ENCODE measurements at places on chromosomes 4 and X.
A peak's percentile ranks its signal among the peaks of the same experiment; 100 is the strongest.

DNA sequence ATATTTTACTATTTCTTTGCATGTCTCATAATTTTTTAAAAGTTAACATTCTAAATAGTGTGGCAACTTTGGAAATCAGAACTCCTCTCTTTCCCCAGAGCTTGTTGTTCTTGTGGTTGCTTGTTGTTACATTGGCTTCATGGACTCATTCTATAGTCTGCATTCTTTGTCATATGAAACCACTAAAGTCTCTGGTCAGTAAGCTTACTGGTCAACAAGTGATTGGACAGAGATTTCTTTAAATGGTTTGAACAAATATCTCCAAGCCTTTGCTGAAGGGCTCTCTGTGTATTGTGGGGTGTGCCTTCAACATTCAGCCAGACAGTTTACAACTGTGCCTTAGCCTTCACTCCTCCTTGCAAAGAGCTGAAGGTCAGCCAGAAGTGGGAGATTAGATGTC is 147.2 kb downstream of the OPHN1 start:
- no peak for DNase-seq

DNA sequence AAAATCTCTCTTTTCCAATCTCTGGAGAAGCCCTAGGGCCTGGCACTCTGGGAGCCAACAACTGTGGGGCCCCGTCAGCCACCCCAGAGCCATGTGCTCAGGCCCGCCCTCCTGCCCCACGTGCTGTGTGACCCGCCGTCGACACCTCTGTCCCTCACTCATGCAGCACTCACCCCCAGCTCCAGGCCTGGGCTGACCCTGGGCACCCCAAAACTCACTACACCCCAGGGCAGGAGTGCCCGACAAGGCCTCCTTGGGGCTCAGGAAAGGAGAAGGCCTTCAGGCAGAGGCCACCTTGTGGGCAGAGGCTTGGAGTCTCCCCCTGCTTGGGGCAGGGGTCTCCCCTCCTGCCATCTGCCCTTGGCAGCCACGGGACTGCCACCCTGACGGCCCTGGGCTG is 5.7 kb downstream of the MYL5 start:
- no peak for DNase-seq

DNA sequence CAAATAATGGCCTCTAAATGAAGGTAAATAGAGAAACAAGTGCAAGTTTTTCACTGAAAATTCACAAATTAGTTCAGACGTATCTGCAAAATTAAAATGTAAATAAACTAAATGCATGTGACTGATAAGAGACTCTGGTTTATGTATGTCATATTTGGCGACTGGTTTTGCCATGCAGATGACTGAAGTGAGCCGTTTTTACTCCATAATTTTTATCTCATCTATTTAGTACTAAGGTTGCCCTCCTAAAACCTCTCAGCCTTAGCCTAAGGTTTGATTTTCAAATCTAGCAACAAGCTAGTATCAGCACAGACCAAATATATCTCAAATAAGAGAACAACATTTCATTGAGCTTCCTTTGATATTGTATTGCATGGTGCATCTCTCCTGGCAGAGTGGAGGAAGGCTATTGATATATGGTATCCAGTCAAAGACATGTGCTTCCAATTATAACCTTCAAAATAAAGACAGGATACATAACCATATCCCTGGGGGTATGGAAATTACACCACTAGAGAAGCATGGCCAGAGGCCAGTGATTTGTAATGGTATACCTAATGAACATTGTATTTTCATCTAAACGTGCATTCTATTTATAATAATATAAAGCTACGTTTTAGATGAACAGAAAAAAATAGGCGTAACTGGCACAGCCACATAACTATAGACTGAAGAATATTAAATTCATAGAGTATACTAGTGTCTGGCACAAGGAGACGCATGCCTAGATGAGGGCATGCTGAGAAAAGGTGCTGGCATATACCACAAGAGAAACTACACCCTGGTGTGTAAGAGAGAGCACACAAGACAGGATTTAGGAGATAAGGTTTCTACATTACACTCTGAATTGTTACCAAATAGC is 392.6 kb upstream of the INTU start:
- no peak for DNase-seq

GRCh38 chr4:87677731-87678130 is 27.7 kb downstream of the DMP1 start:
- DNase-seq, result no peak

DNA sequence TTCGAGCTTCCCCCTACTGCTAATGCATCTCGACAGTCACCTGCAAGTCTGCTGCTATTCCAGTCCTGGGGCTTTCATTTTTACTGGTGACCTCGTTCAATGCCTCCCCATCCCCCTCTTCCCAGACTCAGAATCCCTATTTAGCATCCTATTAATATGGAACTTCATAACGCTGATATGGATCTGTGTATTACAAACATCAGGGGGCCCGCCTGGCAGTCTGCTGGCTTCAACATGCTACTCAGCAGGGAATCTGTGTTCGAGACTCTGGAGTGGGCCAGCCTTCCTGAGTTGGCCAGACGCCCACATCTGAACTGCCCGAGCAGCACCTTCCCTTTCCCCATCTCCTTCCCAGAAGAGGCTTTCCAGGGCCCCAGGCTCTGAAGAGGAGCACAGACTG is 173.9 kb upstream of the PPARGC1A start:
- peak; percentile 32 for DNase-seq

DNA sequence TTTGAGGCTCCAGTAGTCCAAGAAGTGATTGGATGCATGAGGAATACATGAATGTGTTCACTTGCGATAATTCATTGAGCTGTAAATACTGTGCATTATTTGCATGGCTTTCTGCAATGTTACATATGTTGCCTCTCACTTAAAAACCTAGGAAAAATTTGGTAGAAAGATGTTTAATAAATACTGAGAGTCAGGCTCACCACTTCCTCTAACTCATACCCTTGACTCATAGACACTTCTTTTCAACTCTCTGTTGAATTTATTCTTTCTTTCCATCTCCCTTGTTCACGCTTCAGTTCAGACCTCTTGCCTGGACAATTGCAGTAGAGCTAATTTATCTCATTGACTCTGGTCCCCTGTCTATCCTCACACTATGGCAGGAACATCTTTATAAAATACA is 35.8 kb upstream of the LEF1 start:
- DNase-seq, result no peak

- no peak for DNase-seq
Measured at GRCh38 chr4:87077914-87078585, 142.4 kb downstream of the KLHL8 start.

DNA sequence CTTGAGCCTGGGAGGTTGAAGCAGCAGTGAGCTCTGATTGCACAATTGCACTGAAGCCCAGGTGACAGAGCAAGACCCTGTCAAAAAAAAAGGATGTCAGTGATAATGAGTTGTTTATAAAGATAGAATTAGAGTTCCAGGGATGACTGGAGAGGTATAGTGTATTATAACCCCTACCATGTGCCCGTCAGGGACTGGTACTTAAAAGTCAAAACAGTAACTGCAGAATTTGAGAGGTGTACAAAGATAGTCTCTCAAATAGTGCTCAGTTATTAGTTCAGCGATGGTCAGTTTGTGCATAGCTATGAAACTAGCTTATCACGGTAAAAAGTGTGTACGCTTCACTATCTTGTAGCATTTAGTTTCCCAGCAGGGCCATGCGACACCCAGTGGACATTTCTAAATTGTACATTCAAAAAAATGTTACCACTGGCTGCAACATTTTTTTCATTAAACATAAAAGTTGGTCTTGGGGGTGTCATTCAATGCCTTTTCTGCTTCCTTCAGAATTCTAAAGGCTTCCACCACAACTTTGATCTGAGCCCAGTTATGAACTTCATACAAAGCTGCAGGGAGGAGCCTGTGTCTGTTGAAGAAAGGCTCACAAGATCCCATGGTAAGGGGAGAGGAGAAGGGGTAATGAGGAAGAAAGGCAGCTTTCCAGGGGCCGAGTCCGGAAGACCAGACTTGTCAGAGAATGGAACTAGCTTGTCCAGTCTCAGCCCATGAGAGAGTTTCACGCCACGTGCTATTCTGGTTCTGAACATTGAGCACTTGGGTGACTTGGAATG is 9.2 kb upstream of the GYG2 start:
- no peak for DNase-seq

- DNase-seq, result no peak
Measured at GRCh38 chrX:10944136-10944885, 166.8 kb upstream of the HCCS start.

- DNase-seq, result no peak
Measured at GRCh38 chr4:185966997-185967775, 101.8 kb upstream of the TLR3 start.

DNA sequence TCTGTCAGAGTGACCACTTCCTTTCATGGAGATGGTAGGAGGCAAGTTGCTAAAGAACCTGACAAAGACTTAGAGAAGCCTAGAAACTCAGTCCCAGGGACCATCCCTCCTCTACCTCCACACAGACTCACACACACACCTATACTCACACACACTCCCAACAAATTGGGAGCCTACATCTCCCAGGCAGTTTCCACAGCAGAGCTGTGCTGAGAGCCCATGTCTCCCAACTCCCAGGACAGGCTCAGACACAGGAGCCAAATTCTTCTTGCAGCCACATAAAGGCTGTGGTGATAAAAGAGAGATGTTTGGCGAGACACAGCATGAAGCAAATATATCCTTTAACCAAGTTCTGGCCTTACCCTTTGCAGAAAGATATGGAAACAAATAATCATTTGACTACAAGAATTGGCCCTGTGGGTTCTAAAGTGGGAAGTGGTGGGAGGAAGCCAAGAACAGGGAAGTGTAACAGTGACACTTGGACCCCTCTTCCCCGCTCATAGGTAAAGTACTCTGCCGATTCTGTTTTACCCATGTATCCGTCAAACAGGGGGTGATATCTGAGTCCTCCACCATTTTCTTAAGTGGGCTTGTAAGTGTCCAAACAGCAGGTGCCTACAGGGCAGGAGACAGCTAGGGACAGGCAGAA is 11.0 kb upstream of the IDS start:
- DNase-seq, result no peak

DNA sequence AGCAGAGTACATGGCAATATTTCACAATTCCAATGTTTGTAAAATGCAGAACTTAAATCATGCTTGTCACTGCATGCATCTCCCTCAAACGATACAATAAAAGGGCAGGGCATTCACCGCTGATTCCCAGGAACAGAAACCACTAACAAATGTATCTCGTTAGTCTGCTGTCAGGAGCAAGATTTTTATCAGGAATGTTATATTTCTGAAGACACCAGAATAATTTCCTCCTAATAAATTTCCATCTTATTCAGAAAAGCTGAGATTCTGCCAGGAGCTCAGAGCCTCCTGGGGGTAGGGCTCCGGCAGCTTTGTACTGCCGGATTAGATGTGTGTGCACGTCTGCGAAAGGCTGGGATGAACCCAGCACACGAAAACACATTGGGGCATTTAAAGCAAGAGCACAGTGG is 54.0 kb upstream of the LDB2 start:
- DNase-seq, result no peak

DNA sequence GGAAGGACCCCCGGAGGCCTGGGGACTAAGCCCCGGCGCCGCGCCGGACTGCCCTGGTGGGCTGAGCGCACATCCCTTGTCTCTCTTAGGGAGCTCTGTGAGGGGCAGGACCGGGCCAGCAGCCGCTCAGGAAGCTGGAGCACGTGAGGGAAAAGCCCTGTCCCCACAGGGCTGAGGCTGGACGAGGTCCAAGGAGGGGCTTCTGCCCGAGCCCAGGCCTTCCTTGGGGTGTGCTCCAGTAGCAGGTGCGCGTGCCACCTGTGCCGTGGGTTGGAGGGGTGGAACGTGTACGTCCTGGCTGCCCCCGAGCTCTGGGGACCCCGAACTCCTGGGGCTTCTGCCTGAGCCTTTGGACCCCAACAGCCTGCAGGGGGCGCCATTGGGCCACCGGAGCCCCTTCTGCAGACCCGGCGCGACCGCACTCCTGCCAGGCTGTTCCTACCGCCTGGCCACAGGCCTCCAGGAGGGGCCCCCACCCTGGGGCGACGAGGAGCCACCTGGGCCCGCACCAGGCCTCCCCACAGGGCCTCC is 27.2 kb downstream of the TACC3 start:
- peak; percentile 61 for DNase-seq

DNA sequence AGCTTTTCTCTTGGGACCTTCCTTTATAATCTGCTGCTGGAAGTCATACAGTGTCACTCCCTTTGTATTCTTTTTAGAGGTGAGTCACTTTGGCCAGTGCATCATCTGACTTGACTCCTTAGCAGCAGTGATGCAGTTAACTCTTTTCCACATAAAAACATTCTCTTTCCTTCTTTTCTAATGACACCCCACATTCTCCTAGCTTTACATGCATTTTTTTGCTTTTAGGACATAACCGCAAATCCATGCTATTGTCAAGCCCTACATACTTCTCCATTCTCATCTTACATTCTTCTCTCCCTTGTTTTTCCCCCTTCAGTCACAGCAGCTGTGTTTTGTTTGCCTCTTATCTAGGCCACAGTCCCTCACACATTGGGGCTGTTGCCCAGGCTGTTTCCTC is 55.1 kb downstream of the ZNF330 start:
- DNase-seq, result no peak

DNA sequence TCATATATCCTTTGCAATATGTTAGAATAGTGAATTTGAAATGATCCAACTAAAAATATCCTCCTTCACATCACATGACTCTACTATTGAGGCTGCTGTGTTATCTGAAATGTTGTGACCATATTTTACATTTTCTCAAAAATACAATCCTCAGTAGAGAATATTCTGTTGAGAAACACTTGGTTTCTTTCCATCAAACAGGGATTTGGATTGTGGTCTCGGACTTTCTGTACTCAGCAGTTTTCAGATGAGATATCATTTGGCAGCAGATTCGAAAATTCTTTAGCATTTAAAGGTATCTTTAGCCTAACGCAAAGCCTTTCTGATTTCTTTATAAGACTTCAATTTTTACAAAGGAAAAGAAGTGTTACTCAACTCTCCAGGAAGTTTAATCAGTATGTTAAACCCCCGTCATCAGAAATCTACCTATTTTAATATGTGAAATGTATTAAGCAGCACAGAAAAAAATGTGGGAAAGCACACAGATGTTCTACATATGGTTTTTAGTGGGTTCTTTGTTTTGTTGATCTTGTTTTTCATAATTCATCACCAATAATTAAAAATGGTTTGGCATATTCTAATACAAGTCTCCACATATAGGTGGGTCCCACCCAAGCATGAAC is 55.4 kb upstream of the ANXA3 start:
- no peak for DNase-seq

DNA sequence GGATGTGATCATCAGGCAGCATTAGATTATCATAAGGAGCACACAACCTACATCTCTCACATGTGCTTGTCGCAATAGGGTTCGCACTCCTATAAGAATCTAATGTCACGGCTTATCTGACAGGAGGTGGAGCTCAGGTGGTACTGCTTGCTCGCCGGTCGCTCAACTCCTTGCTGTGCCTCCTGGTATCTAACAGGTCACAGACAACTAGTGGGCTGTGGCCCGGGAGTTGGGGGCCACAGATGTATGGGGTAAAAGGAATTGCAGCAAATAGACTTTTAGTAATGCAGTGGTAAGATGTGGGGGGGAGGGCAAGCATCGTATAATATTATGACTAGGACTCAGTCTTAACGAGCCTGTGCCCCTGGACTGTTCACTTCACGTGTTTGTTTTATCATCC is 624.8 kb downstream of the CENPC start:
- no peak for DNase-seq

DNA sequence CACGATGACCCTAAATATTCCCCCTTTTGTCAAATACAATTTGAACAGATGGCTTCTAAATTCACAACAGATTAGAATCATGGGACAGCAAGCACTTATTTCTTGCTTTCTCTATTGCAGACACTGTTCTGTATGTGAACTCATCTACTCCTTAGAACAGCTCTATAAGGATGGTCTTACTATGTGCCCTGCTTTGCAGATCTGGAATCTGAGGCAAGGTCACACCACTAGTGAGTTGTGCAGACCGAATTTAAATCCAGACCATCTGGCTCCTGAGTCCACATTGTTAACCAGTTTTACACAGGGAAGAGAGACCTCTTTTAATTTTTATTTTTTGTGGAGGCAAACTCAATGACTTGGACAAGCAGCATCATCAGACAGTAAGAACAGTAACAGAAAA is 50.2 kb downstream of the GPRIN3 start:
- DNase-seq, result no peak

All from dorsolateral prefrontal cortex (tissue), 122 donors.